ENCODE measurements at places on chromosomes 5 and 9. TPM values are rescaled to one million over a fixed set of nuclear protein-coding genes. Genes with fewer than 3 reads are reported as not detected.

The PCDHGA6 gene
- 7.8 TPM for polyA plus RNA-seq

The RAB3C gene
- polyA plus RNA-seq = 2.2 TPM

The GAS1 gene
- 47.7 TPM for polyA plus RNA-seq

The PRDM12 gene
- polyA plus RNA-seq = not detected

The PCDH12 gene
- 16.1 TPM for polyA plus RNA-seq

The MEGF9 gene
- polyA plus RNA-seq = 22.1 TPM

The FAM221B gene
- 0.07 TPM for polyA plus RNA-seq

- DNase-seq = no peak
Observed at GRCh38 chr5:147661541-147661940, 121.0 kb downstream of the JAKMIP2 start.

DNA sequence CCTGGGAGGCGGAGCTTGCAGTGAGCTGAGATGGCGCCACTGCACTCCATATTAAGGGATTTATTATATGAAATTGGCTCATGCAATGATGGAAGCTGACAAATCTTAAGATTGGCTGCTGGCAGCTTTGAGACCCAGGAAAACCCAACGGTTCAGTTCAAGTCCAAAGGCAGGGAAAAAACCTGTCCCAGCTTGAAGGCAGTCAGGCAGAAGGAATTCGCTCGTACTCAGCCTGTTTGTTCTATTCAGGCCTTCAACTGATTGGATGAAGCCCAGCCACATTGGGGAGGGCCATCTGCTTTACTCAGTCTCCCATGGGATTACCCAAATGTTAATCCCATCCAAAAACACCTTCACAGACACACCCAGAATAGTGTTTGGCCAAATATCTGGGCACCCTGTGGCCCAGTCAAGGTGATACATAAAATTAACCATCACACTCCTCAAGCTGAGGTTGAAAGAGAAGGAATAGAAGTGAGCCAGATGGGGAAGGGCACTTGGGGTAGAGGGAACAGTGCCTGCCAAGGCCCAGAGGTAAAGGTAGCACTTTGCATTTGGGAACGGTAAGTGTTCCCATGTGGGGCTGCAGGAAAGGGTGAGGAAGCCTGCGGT, 8.5 kb upstream of the ORM1 start:
- no peak for DNase-seq

GRCh38 chr5:134905246-134905996, 490 bp downstream of the PCBD2 start:
- peak; percentile 71 for DNase-seq

DNA sequence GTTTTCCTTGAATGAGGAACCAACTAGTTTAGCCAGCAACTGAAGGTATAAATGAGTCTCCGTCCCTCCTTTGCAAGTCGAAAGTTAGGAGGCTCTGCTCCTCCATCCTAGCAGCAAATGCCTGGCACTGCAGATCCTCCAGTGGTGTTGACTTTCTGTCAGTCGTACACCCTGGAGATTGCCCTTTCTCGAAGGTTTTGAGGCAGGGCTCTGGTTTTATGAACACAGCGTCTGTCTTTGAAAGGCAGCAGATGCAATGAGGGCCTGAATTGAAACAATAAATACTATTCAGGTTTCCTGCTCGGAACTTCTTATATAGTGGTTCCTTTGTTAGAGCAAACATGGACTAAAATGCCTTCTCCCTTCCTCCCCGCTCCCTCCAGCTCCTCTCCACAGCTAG, 284.0 kb downstream of the TMEM38B start:
- no peak for DNase-seq

GRCh38 chr9:89501311-89501898, 3.5 kb upstream of the SEMA4D start:
- no peak for DNase-seq

GRCh38 chr9:131608493-131609037, 63.2 kb downstream of the PRRT1B start:
- peak; percentile 36 for DNase-seq

GRCh38 chr5:133696006-133696584, 83.8 kb upstream of the FSTL4 start:
- no peak for DNase-seq

- no peak for DNase-seq
Observed at GRCh38 chr5:170619869-170620268, 116.0 kb downstream of the KCNIP1 start.

DNA sequence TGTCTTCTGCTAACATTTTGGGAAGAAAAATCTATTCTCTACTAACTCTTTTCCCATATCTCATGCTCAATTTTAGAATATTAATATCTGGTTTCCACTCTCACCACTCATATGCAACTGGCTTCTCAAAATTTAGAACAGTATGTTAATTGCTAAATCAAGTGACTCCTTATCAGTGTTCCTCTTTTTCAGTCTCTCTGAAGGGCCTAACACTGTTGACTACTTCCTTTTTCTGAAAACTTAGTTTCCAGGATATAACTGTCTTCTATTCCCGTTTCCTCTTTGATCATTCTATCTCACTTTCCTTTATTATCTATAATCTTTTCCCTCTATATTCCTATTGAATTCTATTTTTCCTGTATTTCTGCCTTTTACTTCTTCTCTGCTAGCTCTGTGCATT, 1717.2 kb upstream of the C9orf72 start:
- no peak for DNase-seq

GRCh38 chr9:83956086-83956435, 24.0 kb downstream of the HNRNPK start:
- DNase-seq = no peak

- DNase-seq = peak; percentile 25
Observed at GRCh38 chr5:147483961-147484707, 25.7 kb downstream of the DPYSL3 start.

DNA sequence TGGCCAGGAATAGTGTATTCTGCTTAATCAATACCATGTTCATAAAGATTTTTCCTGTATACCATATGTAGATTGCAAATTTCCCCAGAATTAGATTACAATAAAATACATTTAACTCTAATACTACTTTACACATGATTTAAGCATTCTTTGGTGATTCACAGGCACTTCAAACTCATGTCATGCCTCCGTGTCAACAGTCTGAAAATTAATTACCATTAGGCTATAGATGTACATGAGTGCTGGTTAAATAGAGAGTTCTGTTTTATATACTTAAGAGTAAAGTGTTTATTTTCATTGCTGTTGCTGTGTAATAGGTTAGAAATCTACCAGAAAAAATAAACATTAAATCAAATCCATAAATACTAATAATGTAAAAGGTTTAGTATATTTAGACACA, 159.8 kb downstream of the ZSWIM6 start:
- no peak for DNase-seq

GRCh38 chr5:58484505-58484904, 6.7 kb upstream of the GAPT start:
- no peak for DNase-seq

DNA sequence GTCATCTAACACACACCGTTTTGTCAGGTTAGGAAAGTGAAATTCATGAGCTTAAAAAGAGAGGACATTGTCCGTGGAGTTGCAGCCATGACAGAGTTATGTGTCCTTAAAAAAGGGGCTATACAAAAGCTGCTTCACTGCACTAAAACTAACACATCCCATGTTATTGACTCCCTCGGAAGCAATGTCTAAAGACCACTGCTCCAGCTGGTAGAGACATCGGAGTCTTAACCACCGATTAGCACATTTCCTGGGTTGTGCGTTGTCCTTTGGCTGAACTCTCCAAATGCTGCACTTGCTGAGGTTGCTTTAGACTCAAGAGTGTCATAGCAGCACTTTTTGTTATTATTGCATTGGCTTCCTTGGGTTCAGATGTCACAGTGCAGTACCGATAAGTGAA, 128.3 kb upstream of the C9orf72 start:
- DNase-seq = peak; percentile 35

DNA sequence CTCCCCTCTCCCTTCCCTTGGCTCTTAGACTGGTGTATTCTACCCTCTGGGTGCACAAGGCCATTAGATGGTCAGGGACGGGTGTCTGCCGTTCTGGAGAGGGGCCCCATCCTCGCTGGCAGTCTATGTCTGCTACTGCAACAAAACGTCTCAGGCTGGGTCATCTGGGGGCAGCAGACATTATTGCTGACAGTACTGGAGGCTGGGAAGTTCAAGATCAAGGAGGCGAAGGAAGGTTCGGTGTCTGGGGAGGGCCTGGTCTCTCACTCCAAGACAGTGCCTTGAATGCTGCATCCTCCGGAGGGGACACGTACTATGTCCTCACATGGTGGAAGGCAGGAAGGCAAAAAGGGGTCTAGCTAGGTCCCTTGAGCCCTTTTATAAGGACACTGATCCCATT, 93.4 kb upstream of the COL5A1 start:
- no peak for DNase-seq

DNA sequence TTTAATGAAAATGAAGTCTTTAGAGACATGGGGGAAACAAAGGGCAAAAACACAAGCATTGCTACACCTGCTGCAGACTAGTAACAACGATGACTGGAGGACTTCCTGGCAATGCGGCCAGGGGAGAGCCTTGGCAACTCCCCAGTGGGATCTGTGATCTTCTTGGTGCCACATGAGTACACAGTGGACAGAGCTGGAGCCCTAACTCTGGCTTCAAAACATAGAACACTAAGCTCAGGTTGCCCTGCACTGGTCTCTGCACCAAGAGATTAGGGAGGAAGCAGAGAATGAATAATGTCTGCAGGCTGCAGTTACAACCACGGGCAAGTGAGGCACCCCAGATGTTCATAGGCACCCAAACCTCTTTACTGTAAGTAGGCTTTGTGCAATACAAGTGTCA, 91.1 kb downstream of the MRPS27 start:
- DNase-seq = no peak

- no peak for DNase-seq
Observed at GRCh38 chr5:122195802-122196394, 66.6 kb downstream of the ZNF474 start.

DNA sequence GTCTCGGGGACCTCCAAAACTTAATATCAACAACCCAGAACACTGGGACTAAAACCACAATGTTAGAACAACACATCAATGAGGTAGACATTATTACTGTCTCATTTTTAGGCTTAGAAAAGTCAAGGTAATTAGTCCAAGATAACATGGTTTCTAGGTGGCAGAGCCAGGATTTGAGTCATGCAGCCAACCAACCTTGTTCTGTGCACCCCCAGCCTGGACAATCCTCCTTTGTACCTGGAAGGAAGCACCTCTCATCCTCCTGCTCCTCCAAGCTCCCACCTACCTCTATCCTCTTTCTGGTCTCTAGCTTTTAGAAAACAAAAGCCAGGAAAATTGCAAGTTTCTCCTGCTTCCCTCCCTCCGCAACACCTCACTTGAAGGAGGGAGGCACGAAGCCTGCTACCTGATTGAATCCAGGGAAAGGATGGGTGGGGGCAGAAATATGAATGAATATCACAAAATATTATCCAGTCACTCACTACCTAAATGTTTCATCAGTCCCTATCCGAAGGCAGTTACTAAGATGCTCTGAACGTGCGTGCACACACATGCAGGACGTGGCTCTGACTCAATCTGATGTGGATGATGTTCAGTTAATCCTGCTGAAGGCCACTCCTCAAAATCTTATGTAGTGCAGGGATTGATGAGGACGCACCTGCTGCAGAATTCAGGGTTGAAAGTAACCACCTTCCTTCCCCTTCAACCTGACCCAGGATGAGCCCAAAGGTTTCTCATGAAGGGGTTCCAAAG, 26.3 kb upstream of the TTC1 start:
- no peak for DNase-seq

- DNase-seq = no peak
Observed at GRCh38 chr5:168023191-168023590, 268.3 kb upstream of the WWC1 start.

DNA sequence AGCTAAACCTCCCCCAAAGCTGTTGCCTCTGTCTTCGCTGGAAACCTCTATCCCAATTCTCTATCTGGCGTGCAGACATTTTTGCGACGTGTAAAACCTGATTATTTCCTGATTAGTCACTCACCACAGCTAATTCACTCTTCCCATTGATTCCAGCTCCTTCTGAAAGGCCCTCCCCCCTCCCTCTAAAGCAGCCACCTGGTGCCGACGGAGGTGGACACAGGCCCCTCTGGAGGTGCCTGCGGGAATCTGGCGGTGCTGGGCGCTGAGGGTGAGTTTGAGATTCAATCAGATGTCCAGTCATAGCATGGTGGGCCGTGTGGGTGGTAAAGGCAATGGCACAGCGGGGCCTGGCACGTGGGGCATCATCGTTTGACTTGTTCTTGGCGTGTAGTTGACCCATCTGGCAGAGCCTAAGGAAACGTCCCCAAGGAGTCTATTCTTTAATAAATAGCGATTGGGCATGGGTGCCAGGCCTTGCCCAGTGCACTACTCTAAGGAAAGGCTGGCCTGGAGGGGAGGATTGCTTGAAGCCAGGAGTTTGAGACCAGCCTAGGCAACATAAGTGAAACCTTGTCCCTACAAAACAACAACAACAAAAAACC, 271.1 kb upstream of the MVB12B start:
- DNase-seq = no peak

DNA sequence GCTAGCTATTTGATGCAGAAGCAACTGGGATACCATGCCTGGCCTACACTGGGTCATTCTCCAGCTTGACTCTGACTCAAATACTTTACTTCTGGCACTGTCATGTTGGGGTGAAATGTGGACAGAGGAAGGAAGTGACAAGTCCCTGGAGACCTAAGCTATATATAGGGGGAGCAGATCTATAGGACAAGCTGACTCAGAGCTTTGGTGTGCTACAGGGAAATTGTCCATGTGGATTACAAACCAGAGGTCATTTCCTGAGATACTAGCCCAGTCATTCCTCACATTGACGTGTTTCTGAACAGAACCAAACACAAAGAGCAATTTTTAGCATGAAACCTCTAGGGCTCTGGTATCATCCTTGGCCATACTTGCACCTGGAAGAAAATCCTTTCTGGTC, 531.6 kb upstream of the CLINT1 start:
- no peak for DNase-seq

DNA sequence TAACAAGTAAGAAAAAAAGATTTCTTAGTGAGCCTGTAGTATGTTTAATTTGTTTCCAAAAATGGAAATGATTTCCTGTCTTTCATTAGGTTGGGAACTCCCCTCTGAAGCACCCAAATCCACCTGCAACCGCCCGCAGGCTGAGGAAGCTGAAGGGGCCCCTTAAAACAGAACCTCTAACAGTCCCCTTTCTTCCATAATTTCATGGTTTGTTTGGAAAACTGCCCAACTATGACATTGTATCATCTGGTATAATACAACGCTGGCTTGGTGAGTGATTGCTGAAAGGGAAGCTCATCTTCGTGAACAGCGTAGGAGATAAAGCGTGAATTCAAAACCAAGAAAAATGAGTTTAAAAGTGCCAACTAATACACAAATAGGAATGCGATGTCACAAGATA, 215.5 kb downstream of the FSTL4 start:
- DNase-seq = no peak

GRCh38 chr9:125759764-125760129, 12.6 kb downstream of the PBX3 start:
- DNase-seq = no peak

- DNase-seq = no peak
Observed at GRCh38 chr9:71004196-71004595, 117.2 kb downstream of the TRPM3 start.

All from right renal cortex interstitium (tissue), 3 donors.